Stimulated activated CD8-positive, alpha-beta memory T cell treated with anti-CD3 and anti-CD28 coated beads, Interleukin-2, amount 100 ng/mL, for 1 hour (primary cell): ENCODE measurements at places on chromosomes 11 and 22.

GRCh38 chr11:45161252-45162063 lies 15.0 kb downstream of the PRDM11 start:
- DNase-seq = no peak

DNA sequence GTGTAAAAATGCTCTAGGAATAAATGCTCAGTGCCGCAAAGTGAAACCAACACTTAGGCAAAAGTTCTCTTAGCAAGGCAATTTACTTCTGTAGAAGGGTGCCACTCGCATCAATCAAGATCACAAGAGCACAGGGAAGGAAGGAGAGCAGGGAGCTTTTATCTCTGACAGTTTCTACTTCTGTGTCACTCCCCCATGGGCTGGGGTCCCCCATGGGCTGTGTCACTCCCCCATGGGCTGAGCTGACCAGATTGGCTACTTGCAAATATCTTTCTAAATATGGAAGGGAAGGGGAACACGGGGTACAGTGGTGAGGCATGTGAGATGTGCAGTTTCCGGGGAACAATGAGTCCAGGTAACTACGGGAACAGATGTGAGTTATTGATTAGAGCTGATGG lies 397 bp downstream of the OR52N2 start:
- no peak for DNase-seq

GRCh38 chr11:67051180-67051893 lies 5.3 kb upstream of the RHOD start:
- DNase-seq = no peak

DNA sequence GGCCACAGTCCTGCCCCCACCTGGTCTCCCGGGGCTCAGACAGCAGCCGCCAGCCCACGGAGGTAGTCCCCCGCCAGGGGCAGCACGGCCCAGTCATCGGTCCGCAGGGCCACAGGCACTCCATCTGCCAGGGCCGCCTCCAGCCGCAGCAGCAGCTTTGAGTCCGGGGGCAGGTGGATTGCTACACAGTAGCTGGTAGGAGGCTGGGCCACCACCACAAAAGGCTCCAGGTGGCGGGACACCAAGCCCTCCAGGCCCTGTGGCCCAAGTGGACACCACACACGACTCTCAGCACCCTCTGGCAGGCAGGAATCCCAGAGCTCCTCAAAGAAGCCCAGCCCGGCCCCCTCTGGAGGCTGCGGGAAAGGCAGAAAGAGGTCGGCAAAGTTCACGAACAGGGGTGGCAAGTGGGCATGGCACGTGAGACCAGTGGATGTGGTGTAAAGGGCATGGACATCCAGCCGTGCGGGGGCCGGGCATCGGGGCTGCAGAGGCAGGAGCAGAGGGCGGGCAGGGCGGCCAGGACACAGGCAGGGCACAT lies 2.9 kb downstream of the AP5B1 start:
- DNase-seq = no peak

DNA sequence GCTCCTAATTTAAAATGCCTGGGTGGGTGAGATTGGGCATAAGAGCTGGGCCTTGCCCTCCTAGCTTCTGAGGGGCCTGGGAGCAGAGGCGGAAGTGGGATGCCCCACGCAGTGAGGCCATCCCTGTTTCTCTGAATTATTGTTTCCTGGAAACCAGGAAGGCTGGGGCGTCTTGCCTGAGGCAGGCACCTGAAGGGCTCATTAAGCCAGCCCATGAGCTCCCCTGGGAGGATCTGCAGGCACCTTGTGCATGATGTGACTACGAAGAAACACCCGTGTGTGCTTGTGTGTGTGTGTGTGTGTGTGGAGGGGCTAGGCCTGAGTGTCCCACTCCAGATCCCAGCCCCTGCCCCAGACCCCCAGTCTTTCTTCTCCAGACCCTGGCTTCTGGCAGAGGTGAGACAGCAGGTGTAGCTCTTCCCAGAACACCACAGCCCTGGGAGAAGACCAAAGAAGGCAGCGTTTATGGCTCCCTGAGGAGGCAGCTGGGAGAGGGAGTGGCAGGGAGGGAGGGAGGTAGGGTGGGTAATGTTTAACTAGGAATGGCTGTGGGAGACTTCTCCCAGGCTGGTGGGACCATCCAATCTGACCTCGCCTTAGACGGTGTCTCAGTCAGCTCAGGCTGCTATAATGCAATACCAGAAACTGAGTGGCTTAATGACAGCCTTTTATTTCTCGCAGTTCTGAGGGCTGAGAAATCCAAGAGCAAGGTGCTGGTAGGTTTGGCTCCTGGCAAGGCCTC lies 2.1 kb upstream of the BATF2 start:
- no peak for DNase-seq

DNA sequence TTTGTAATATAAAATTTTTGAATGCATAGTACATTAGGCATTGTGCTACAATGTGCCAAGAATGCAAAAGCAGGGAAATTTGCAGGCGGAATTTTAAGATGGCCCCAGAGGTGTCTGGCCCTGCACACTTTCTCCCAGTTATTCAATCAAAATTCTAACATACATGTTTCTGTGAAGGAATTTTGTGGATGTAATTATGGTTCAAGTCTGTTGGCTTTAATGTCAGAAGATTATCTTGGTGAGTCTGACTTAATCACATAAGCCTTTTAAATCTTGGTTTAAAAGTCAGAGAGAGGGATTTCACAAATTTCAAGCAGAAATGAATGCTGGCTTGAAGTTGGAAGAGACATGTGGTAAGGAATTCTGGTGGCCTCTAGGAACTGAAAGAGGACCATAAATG lies 423.4 kb upstream of the CCDC179 start:
- no peak for DNase-seq

GRCh38 chr11:69449320-69450063 lies 32.0 kb upstream of the LINC01488 start:
- no peak for DNase-seq

GRCh38 chr11:68727783-68728182 lies 23.5 kb downstream of the TESMIN start:
- no peak for DNase-seq

DNA sequence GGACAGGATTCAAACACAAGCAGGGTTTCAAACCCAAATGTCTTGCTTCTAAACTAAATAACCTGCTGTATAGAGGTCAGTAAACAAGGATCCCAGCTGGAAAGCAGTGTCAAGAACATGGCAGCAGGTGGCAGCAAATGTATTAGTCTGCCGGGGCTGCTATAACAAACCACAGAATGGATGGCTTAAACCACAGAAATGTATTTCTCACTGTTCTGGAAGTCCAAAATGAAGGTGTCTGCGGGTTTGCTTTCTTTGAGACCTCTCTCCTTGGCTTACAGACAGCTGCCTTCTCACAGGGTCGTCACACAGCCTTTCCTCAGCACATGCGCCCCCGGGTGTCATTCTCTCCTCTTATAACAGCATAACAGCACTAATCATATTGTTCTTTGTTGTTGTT lies 65.1 kb upstream of the LRRC55 start:
- DNase-seq = no peak

- no peak for DNase-seq
Measured at GRCh38 chr11:97269527-97269926, 879.7 kb downstream of the JRKL start.
